HFF-Myc (cell line): ENCODE measurements at places on chromosomes 1 and 21.
A peak's percentile ranks its signal among the peaks of the same experiment; 100 is the strongest.

- no peak for DNase-seq
Observed at GRCh38 chr1:31624309-31624708, 6.8 kb downstream of the HCRTR1 start.

DNA sequence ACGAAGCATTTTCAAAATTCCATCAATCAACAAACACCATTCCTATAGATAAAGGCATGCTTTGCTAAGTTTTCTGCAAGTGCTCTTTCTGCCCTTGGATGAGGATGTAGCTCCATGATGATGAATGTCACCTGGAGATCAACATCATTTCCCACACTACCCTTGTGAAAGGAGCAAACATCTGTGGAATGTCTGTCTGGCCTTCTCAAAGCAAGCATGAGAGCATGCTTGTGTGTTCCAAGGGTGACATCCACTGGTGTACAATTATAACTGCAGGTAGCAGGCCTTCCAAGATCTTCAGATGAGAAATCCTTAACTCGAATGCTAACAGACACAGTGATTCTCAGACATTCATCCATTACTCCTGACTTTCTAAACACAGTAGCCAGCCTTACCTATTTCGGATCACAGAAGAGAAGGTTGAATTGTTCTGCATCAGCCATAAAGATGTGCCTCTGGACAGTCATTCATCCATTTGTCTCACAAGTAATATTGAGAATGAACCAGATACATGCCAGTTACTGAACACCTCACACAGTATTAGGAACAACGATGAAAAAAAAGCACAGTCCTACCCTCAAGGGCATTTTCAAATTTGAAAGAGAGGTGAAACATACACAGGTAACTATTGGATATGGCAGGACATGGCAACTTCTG, 162.4 kb downstream of the TPR start:
- DNase-seq: peak; percentile 91

DNA sequence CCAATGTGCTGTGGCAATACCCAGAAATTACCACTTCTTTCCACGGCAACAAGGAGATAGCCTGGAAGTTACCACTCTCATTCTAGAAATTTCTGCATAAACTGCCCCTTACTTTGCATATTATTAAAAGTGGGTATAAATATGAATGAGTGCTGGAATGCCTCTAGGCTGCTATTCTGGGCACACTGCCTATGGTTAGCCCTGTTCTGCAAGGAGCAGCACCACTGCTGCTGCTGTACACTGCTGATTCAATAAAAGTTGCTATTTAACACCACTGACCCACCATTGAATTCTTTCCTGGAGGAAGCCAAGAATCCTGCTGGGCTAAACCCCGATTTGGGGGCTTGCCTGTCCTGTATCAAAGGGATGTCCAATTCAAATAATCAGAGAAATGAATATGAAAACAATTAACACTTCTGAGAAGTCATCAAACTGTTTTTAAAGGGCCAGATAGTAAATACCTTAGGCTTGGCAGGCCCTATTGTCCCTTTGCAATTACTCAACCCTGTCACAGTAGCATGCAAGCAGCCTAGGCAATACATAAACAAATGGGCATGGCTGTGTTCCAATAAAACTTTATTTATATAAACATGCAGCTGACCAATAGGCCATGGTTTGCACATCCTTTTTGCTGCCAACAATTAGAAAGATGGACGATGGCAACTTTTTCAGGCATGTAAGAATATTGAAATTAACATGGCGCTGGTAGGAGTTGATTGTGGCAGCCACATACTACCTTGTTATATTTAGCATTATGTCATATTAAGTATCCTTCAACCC, 369.4 kb upstream of the B3GALT2 start:
- DNase-seq: no peak

DNA sequence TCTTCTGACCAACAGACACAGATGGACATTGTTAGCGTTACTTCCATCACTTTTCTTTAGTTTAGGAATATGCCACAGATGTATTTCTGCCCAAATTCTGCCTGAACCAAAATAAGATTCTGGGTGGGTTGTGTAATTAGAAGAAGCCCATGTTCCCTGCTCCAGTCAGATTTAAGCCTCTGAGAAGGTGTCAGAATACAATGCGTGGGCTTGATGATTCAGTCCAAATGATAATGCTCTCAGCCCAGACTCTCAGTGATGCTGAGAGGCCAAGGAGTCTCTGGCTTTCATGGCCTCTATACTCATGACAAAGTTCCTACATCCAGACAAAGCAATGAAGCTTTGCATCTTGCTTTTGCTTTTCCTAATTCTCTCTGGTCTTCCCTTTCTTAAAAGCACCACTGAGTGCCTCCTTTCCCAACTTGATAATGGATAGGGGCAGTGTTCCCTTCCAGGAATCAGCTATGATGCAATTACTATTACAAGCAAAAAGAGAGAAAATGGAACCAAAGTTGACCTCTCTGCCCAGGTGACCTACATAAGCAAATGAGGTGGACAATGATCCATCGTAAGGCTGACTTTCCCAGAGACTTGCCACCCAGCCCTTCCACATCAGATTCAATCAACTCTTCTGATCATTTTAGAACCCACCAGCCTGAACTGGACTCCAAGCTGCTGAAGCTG, 8.8 kb downstream of the SEC16B start:
- no peak for DNase-seq

DNA sequence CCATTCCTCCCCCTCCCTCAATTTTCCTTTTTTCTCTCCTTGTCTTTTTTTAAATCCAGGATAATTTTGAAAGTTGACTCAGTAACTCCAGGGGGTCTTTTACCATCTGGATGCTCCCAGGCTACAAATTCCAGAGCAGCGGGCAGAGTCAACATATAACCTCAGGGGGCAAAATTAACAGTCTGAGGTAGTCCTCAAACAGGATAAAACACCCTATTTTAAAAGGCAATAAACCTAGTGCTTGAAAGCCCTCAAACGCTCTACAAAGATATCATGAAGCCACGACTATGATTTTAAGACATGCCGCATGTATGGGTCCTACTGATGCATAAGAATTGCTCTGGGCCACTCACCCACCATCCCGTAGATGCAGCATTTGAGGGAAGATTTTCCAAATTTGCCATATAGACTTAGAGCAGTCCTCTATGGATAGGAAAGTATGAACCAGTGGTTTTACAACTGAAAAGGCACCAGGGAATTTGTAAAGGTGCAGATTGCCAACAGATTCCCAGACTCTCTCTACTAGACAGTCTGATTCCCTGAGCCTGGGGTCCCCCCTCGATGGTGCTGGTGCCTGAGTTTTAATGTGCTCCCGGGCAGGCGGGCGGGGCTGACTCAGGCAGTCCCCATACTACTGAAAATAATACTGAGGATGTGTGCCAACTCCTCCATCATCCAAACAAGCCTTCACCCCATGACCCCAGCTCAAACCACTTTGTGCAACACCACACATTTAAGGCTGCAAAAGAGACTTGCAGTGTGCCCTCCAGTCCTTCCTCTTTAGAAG, 37.2 kb downstream of the PTPN14 start:
- DNase-seq: no peak

GRCh38 chr1:64505944-64506655, 36.2 kb downstream of the CACHD1 start:
- no peak for DNase-seq

DNA sequence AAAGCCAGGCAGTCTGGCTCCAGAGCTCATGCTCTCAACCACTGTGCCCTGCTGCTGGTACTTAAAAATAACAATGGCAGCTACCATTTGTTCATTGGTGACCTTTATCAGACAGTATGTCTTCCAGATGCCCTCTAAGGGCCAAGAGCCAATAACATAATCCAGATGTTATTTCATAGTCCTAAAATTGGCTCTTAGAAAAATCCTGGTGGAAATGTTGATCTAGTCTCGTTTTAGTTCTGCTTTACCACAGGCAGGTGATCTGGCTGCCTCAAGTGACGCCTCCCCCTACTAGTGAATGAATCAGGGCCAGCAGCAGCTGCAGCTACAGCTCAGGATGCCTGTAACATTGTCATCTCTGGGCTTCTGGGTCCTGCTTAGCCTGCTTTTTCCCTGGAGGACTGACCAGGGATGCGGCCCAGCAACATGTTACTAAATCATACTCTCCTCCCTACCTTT, 12.6 kb upstream of the HMGN2 start:
- DNase-seq: no peak

GRCh38 chr1:108007531-108007930, 42.6 kb upstream of the VAV3 start:
- no peak for DNase-seq

GRCh38 chr1:156226116-156226538, 13.3 kb downstream of the PMF1 start:
- no peak for DNase-seq

- DNase-seq: no peak
Observed at GRCh38 chr1:4207183-4207582, 307.1 kb upstream of the C1orf174 start.

DNA sequence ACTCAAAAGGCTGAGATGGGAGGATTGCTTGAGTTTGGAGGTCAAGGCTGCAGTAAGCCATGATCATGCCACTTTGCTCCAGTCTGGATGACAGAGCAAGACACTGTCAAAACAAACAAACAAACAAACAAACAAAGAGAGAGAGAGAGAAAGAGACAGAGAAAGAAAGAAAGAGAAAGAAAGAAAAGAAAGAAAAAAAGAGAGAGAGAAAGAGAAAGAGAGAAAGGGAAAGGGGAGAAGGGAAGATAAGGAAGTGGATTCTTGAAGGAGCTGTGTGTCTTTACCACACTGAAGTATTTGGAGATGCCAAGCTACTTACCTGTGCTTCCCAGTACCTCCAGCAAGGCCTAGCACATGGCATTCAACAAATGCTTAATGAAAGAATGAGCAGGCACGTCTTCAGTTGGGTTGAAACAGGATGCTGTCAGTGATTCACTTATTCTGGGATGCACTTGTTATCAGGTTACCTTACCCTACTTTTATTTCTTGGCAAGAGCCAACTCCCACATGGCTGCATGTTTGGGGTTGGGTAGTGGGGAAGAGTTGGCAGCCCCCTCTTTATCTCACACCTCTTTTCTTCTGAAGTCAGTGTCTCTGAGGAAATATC, 28.8 kb downstream of the CD101 start:
- DNase-seq: no peak

- no peak for DNase-seq
Observed at GRCh38 chr1:189970331-189971230, 507.1 kb downstream of the BRINP3 start.

DNA sequence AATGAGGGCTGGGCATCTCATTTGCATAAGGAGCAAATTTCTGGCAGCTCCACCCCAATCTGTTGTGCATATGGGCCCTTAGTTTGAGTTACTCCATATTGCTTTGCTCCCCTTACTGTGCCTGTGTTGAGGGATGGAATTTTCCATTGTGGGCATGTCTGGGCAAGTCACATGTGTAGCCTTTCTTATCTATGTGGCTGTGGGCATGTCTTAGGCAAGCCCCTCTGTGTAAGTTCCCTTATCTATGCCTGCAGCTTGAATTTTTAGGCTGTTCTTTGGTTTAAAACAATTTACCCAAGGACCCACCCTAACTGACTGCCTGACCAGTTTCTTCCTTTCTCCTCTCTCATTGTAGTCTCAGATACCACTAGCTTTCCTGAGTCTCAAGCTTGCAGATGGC, 405.7 kb upstream of the NCAM2 start:
- peak; percentile 74 for DNase-seq

DNA sequence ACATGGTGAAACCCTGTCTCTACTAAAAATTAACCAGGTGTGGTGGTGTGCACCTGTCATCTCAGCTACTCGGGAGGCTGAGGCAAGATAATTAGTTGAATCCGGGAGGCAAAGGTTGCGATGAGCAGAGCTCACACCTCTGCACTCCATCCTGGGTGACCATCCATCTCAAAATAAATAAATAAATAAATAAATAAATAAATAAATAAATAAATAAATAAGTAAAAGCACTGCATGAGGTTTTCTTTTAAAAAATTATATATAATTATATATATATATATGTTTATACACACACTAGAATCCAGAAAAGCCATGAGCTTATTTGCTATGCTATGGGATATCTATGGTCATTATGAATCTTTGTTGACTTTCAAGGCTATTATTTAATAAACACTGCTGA, 2.4 kb downstream of the AMPD1 start:
- no peak for DNase-seq

DNA sequence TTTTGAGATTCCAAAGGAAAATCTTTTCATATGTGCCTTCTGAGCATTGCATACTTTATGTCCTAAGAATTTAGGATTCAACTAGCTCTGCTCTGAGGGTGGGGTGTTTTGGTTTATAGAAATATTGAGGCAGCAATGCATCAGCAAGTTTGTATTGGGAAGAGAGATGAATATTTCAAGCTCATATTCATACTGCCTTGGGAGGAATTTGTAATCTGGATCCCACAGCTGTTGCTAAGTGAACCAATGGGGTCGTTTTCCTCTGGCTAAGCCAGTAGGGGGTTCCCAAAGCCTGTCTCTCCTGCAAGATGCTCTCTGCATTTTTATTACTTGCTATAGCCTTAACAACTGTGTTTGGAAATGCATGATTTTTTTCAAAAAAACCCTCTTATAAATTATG, 130.6 kb downstream of the SNX7 start:
- no peak for DNase-seq
